ENCODE measurements at places on chromosomes 11 and 22.
A peak's percentile ranks its signal among the peaks of the same experiment; 100 is the strongest.

DNA sequence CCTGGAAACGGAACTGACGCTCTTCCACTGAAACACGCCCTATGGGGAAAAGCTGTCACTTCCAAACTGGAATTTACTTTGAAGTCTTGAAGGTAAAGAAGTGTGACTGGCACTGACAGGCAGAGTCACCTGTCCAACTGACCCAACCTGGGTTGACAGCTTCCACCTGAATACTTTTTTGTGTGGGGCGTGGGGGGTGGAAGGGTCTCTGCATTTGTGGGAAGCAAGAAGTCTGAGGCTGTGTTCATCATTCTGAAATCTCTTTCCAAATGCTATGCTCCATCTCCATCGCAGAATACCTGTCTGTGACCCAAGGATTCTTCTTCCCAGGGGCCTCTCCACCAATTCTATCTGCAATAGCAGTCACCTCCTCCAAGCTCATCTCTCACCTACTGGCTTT is 7.8 kb downstream of the IFT27 start:
- DNase-seq: no peak

DNA sequence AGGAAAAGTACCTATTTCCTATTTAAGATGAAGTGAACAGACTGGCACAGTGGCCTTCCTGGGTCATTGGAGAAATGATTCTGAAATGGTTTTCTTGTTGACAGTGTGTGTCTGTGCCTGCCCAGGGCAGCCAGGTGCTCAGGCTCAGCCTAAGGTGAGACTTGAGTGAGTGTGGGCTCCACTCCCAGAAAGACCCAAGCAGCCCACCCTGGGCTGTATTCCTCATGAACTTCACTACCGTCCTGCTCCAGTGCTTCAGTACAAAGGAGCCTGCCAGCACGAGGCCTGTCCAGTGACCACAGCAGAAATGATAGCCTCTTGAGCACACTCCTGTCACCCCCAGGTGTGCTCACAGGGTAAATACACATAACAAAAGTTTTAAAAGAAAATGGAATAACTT is 49.5 kb downstream of the GAB4 start:
- DNase-seq: no peak

DNA sequence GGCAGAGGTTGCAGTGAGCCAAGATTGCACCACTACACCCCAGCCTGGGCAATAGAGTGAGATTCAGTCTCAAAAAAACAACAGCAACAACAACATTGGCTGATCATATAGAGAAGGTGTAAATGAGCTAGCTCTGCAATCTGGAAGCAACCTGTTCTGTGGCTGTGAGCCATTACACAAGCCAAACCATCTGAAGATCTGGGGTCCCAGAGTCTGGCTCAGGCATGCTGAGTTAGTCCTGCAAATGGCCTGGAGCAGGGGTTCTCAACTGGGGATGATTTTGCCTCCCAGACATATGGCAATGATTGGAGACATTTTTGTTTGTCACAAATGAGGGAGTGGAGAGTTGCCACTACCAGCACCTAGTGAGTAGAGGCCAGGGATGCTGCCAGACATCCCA is 42.3 kb upstream of the RAB1B start:
- no peak for DNase-seq

GRCh38 chr11:121741761-121742361 is 289.1 kb upstream of the SORL1-AS1 start:
- DNase-seq: peak; percentile 70

GRCh38 chr11:45511566-45511965 is 153.9 kb downstream of the CHST1 start:
- DNase-seq: no peak

DNA sequence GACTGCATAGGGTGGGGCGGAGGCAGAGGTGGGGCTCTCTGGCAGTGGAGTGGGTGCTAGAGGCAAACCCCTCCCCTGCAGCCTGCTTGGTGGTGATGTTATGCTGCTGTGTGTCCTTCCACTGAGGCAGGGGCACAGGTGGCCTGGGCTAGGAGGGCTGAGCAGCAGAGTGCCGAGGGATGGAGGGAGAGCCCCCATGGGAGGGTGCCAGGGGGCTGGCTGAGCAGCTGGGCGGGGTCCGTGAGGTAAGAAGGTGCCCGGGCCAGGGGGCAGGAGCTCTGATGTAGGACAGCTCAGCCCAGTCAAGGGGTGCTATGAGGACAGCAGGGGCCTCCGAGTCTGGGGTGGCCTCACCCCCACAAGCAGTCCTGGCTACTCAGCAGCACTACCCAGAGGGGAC is 4.2 kb downstream of the CLDN5 start:
- DNase-seq: no peak

DNA sequence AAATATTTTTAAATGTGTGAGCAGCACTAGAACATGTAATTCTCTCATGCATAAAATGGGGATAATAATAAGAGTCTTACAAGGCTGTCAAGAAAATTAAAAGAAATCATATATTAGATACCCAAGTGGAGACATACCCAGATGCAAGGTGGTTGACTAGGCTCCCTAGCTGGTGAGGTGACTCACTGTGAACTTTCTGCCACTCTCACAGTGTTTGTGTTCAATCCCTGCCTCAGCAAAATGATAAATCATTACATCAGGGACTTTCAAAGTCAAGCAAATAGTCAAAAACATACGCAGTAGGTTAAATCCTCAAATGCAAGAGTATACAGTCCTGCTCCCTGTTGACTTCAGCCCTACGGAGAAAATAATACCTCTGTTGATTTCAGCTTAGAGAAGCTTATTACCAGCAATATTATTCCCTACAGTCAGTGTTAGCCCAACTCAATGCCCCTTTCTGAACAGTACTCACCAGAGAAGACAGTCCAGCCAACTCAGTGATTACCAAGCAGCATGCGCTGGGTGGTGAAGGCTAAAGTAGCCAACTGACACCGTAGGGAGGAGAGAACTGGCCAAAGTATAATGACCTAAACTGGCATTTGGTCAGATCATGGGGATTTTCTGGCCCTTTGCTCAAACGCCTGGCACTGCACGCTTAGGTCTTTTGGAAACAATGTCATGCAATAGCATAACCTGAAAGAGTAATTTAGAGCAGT is 73.1 kb upstream of the BARX2 start:
- no peak for DNase-seq

GRCh38 chr11:61999141-61999975 is 31.9 kb upstream of the FTH1 start:
- no peak for DNase-seq

- DNase-seq: no peak
These were observed 118.6 kb downstream of the WNT11 start for GRCh38 chr11:76087749-76088148.

- DNase-seq: no peak
These were observed 16.2 kb downstream of the PHLDA2 start for GRCh38 chr11:2913019-2913431.

- DNase-seq: no peak
These were observed 21.0 kb downstream of the RTN4RL2 start for GRCh38 chr11:57481315-57481714.

- no peak for DNase-seq
These were observed 9.4 kb downstream of the PIM3 start for GRCh38 chr22:49969751-49970527.
